Inflammatory macrophage treated with lipopolysaccharide for 4 hours (primary cell): ENCODE measurements at places on chromosomes 5 and 9.

DNA sequence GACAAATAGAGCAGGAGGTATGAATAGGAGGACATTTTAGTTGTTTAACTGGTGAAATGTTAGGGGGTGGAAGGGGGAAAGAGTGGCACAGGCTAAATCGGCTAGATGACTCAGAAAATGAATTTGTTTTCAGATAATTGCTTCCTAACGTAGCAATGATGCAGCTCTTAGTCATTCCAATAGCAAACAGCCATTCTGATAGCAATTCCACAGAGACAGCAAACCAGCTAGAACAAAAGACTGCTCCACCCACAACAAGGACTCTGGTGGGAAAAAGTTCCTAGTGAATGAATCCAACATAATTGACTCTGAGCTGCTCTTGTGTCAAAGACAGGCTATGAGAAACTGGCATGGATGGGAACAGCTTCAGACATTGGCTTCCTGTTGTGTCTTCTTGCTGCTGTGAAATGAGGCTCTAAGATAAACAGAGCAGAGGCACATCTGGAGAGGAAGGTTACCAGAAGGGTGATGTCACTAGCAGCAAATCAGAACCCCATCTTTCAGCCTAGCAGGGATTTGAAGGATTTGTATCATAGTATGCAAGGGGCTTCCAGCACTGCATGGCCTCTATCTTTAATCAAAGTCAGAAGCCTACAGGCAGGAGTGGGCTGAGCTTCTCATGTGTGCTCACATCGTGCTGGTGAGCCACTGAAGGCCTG, 28.1 kb upstream of the F2RL1 start:
- peak; percentile 18 for DNase-seq

DNA sequence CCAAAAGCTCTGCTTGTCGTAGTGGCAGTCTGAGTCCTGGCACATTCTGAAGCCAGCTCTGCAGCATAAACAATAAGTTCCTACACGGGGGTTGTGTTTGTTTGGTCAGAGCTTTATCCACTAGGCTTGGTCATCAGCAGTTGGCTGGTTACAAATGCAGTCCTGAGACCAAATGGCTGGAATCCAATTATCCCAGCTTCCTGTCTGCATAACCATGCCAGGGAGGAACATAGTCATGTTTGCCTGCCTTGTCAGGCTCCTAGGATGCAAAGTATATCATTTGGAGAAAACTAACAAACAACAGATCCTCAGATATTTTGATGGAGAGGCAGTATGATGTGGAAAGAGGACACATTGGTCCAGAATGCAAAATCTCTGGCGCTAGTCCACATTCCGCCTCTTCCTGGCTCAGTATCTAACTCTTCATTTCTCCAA, 85.8 kb downstream of the FBXO38 start:
- DNase-seq, result no peak

DNA sequence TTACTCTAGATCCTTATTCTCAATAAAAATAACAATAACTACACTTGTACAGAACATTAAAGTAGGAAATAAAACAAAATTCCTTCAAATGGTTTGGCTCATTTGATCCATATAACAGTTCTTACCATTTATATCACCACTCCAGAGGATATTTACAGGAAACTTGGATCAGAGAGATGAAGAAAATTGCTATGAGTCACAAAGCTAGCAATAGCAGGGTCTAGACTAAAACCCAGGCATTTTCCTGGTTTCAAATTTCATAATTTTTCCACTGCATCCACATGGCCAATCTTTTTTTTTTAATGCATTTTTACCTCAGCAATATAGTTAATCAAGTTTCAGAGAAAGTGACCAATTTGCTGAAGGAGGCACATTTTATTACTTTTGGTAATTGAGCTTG, 299.2 kb downstream of the ELAVL2 start:
- DNase-seq, result no peak

- peak; percentile 19 for DNase-seq
Observed at GRCh38 chr9:34592895-34593601, 3.5 kb upstream of the CNTFR start.

DNA sequence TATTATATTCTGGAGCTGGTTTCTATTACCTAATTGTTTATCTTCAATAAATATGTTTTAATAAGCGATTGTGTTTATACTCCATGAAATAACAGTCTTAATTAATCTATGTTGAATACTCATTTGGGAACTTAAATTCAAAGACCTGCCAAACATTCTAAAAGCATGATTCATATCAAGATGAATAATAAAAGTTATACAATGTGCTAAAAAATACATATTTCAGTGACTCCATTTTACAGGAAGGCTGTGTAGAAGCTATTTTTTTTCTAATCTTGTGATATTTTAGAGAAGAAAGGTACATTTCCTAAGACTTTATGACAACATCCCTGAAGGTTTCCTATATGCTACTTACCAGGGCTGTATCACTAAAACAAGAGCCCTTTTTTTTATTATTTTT, 417.9 kb downstream of the NFIB start:
- no peak for DNase-seq

GRCh38 chr9:3768286-3768685, 242.5 kb upstream of the RFX3 start:
- no peak for DNase-seq

GRCh38 chr9:71908825-71909224, 2.2 kb downstream of the ABHD17B start:
- DNase-seq, result no peak

DNA sequence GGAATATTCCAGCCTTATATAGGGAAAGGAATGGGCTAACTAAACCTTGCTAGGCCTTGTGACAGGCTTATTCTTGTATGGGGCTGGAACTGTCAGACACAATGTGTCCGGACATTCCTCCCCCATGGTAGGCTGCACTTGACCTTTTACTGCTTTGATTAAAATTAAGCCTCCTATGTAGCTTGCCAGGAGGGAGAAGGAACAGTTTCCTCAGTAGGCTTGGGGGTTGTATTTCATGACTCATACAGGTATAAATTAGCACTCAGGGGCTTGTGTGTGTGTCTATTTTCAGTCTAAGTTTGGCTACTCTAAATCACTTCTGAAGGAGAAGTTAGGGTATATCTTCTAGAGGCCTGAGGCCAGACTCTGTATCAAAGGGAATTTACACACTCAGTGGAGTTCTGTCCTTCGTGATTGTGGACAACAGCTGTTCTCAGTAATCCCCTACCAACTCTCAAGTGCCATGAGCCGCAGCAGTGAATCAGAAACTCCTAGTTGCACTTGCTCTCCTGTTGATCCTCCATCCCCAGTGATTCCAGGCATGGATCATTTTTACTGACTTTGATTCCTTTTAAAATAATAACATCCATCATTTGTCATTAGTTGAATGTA, 16.4 kb downstream of the ADAMTS16 start:
- DNase-seq, result no peak

GRCh38 chr5:141683596-141684141, 1.6 kb upstream of the ARAP3 start:
- DNase-seq, result no peak

DNA sequence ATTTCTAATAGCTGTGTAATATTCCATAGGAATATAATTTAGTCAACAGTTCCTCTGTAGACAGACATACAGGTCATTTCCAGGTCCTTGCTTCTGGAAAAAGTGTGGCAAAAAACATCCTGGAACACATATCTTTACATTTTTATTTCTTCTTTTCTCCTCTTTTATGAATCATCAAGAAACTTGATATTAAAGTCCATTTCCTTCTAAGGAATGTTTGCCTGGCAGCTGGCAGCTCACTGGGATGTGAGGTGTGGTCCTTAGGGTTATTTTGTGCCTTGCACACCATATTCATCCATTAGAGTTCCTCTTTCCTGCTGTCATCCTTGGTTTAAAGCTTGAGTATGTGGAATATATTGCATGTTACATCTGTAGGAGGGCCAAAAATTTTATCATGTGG, 122.0 kb downstream of the GALNT10 start:
- no peak for DNase-seq

- DNase-seq, result no peak
Observed at GRCh38 chr9:77933976-77934375, 97.6 kb downstream of the GNAQ start.
